ENCODE measurements at places on chromosomes 12 and 14.
A peak's percentile ranks its signal among the peaks of the same experiment; 100 is the strongest.

DNA sequence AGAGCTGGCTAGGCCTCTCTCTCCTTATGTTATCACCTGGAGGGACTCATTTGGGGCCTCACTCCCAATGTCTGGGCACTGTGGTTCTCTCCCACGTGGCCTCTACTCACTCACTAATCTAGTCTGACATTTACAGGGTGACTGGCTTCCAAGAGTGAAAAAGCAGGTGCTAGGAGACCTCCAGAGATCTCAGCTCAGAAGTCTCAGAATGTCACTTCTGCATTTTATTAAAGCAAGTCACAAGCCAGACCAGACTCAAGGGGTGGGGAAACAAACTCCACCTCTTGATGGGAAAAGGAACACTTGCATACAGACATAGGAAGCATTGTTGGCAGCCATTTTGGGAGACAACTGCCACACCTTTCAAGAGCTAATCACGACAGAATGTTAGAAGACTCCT is 175.9 kb downstream of the MON2 start:
- no peak for DNase-seq
- H3K27me3 ChIP-seq = peaks cover 14% of the 10 kb centered on the region
- no peak overlapping the region for H3K27ac ChIP-seq
- H3K4me3 ChIP-seq = no peak overlapping the region

DNA sequence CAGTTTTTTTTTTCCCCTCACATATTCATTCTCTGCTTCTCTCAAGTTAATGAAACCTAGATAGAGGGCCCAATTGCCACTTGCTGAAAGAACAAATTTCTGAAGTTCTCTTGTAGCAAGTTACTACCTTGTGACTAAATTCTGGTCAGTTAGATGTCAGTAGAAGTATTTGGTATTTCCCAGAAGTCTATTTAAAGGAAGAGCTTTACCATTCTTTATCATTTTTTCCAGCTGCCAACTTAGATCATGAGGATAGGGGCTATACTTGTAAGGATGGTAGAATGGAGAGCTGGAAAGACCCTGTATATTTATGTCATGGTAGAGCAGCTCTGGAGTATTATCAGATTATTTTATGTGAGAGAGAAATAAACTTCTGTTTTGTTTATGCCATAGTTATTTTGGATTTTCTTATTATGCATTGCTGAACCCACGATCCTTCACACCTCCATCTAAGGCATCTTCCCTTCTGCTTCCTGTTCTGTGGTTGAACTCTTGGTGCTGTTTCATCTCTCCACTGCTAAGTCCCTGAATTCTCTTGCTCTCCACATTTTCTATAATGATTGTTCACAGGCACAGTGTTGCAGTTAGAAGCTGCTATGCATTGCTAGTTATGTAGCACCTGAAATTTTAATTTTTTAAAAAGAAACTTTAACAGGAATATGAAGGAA is 25.9 kb downstream of the FUT8 start:
- H3K4me3 ChIP-seq = peak overlapping the region; percentile 60
- H3K27ac ChIP-seq = peak overlapping the region; percentile 76
- H3K27me3 ChIP-seq = no peaks in the 10 kb centered on the region
- H3K4me1 ChIP-seq = peaks cover 36% of the 10 kb centered on the region
- no peak for DNase-seq

DNA sequence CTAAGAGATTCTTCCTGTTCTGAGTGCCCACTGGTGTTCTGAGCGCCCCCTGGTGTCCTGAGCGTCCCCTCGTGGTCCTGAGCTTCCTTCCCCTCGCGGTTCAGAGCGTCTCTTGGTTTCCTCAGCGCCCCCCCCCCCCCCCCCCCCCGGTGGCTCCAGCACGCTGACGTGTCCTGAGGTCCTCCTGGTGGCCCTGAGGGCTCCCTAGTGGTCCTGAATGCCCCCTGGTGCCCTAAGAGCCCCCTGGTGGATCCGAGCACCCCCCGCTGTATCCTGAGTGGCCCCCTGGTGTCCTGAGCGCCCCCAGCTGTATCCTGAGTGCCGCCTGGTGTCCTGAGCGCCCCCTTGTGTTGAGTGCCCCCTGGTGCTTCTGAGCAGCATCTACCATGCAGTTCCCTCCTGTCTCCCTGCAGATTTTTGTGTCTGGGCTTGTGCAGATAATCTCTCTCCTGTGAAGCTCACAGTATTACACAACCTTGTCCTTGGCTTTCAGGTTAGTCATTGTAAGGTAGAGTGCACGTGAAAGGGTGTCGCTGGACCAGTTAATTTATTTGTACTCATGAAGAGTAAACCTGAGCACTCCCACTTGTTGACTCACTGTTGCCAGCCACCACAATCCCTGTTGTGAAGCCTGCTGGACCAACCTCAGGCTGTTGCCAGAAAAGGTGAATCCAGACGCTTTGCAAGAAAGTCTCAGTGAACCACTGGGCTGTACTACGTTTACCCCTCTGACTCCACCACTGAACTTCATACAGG is 1168.4 kb downstream of the TMEM121 start:
- H3K4me1 ChIP-seq = peaks cover 14% of the 10 kb centered on the region
- H3K27me3 ChIP-seq = peaks cover 9% of the 10 kb centered on the region
- H3K4me3 ChIP-seq = peak overlapping the region; percentile 73
- peak overlapping the region; percentile 67 for H3K27ac ChIP-seq
- peak; percentile 81 for DNase-seq
- H3K36me3 ChIP-seq = no peaks in the 10 kb centered on the region

DNA sequence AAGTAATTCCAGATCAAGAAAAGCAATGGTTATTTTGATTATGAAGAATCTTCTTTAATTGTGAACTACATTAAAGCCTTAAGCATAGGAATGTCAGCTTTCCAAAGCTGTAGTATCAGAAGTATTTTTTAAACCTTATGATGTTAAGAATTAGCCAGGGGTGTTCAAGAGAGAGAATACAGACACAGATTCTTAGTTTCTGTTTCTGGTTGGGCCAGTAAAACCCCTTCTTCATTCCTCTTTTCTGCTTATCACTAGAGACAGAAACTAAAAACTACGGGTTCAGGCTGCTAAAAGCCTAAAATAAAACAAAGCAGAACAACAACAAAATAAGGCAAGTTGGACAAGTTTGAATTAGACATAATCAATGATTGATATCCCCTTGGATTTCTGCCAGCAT is 38.2 kb downstream of the IFT43 start:
- H3K4me1 ChIP-seq = no peaks in the 10 kb centered on the region
- no peak overlapping the region for H3K27ac ChIP-seq
- peaks cover 16% of the 10 kb centered on the region for H3K36me3 ChIP-seq
- H3K4me3 ChIP-seq = no peak overlapping the region
- no peak for DNase-seq

Measured in activated naive CD8-positive, alpha-beta T cell treated with anti-CD3 and anti-CD28 coated beads, Interleukin-2, amount 10 ng/mL, durations not matched to agents 7 days and 5 days (primary cell).